Fibroblast of upper back skin (primary cell): ENCODE measurements at places on chromosomes 11 and 22.

GRCh38 chr11:133906746-133907145 lies 50.0 kb downstream of the IGSF9B start:
- DNase-seq = no peak

- peak; percentile 97 for DNase-seq
These were observed 78.5 kb downstream of the TRAF6 start for GRCh38 chr11:36431429-36432092.

DNA sequence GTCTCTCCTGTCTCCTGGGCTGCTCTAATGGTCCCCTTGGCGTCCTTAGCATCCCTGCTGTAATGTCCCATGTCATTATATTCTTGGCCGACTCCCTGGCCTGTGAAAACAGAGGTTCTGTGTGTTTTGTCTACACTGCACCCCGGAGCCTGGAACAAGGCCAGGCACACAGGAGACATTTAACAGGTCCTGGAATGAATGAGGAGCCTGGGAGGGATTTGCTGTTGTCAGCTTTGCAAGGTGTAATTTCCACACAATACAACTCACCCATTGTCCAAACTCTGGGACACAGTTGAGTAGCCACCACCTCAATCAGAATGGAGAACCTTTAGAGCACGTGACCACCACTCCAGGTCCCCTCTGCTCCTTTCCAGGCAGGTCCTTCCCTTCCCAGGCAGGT lies 14.9 kb upstream of the PDGFB start:
- DNase-seq = no peak

- DNase-seq = no peak
These were observed 58.0 kb upstream of the MTNR1B start for GRCh38 chr11:92911478-92911877.

GRCh38 chr22:50157709-50158375 lies 12.7 kb upstream of the PANX2 start:
- no peak for DNase-seq

DNA sequence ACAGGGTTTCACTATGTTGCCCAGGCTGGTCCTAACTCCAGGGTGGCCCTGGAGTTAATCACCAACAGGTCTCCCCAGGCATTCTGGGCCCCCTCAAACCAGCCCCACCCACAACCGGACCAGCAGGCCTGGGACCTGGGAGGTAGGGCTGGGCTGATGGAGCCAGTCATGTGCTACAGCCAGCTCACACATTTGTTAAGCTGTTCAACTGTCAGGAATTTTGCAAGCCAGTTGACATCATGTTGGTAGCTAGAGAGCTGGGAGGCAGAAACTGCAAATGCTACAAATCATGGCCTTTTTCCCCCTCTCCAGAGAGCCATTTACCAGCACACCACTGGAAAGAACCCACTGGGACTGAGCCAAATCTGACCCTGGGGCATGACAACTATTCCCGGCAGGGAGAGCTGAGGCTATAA lies 6.8 kb downstream of the ARHGAP1 start:
- DNase-seq = peak; percentile 57

DNA sequence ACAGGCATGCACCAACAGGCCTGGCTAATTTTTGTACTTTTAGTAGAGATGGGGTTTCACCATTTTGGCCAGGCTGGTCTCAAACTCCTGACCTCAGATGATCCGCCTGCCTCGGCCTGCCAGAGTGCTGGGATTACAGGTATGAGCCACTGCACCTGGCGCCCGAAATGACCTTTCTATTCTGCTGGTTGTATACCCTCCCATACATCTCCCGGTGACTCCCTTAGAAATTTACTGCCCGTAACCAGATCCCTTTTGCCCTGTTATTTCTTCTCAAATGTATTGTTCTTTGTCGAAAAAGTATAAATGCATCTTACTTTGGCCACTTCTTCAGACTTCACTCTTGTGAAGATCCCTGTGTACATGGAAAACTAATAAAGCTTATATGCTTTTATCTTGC lies 22.0 kb downstream of the MCHR1 start:
- no peak for DNase-seq

DNA sequence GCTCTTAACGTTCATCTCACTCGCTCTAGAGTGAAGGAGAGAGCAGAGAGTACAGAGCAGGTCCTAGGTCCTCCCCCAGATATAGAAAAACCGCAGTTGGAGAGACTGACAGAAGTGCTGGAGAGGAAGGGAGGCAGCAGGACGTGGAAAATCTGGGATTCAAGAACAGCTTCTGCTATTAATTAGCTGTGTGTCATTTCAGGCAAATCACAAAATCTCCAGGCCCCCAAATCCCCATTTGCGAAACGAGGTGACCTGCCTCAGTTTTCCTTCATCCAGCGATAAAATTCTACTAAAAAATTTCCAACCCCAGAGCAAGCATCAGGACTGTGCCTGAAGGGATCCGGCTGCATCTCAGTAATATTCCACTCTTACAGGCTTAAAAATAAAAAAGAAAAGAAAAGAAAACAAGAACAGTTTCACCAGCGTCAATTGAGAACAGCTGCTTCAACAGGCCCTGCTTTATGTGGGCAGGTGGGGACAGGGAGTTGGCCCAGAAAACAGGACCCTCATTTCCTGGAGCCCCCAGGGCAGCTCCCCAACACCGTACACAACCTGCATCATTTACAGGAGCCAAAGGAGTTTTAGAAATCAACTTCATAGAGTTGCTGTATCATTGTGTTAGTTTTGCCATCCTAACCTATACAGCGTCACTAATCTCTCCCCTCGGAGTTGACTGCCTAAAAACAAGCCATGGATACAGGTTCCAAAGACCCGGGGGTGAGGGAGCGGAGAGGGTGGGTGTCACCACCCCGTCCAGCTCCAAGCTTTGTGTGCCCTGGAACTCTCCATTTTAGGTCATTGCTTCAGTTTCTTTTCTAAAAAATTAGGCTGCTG lies 2.3 kb upstream of the MALAT1 start:
- DNase-seq = peak; percentile 69

DNA sequence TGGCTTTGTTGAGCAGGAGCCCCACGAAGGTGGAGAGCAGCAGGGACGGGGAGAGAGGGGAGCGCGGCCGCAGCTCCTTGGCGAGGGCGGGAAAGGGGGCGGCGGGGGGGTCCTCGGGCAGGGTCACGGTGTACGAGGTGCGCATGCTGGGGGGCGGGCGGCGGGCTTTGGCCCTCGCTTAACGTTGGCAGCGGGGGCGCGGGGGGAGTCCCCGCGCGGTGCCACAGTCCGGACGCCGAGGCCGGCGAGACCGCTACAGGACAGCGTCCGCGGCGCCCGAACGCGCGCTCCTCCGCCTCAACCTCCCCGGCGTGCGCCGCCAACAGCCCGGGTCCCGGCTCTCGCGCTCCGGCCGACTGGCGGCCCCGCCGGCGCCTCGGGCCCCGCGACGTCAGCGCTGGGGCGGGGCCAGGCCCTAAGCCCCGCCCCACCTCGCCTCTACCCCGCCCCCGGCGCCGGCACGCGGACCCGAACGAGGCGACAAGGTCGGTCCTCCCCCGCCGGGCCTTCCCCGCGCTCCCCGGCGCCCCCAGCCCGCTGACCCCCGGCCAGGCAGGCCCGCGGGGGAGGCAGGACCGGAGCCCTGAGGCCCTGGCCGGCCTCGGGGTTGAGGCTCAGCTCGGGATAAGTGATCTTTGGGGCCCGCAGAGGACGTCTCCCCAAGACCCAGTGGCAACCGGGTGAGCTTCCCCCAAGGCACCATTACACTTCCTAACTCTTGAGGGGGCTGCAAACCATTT lies 17.5 kb downstream of the USP2 start:
- DNase-seq = peak; percentile 31

DNA sequence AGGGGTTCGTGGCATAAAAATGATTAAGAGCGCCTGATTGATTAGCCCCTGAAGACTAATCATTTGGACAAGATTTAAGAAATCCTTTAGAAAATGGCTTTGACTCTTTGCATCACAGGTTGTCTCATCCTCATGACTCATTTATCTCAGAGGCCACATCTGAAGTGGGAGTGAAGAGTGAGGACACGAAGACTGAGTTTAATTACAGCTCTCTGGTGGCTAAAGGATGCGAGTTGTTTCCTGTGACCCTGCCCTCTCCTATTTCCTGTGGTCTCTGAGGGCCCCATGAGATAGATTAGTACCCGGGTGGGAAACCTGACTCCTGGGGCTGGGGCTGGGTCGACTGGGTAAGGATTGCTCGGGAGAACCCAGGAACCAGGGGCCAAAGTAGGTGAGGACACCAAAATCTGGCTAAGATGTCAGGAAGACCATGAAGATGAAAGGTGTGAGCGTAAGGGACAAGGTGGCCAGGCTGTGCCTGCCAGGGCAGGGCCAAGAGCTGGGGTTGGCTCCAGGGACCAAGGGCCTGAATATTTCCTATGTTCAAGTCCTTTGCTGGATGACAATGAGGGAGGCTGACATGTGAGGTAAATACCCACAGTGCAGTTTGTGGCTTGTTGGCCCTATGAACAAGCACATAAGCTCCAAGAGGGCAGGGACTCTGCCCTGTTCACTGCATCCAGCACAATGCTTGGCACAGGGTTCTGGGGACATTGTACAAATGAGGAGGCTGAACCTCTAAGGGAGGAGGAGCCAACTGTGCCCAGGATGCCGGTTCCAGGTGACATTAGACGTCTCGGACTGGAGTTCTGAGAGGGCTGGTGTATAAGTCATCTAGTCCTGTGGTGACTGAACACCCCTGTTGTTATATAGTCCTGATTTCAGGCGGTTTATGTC lies 3.6 kb downstream of the OTOG start:
- no peak for DNase-seq

DNA sequence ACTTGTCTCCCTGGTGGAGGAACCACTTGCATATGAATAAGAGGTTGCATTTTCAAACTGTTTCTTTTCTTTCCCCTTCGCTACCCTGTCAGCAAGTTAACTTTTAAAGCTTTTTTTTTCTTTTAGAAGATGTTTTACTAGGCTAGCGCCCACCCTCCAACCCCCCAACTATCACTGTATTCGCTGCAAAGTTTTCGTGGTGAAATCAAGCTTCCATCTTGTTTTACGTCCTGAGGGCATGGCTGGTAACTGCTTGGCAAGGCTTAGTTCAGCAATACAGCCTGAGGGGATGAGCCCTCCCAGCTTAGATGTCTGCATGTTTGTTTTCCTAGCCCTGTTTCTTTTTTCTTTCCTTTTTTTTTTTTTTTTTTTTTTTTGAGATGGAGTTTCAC lies 1359.3 kb downstream of the LRRC4C start:
- DNase-seq = no peak

GRCh38 chr22:46111645-46112306 lies 38.5 kb upstream of the PPARA start:
- DNase-seq = no peak

DNA sequence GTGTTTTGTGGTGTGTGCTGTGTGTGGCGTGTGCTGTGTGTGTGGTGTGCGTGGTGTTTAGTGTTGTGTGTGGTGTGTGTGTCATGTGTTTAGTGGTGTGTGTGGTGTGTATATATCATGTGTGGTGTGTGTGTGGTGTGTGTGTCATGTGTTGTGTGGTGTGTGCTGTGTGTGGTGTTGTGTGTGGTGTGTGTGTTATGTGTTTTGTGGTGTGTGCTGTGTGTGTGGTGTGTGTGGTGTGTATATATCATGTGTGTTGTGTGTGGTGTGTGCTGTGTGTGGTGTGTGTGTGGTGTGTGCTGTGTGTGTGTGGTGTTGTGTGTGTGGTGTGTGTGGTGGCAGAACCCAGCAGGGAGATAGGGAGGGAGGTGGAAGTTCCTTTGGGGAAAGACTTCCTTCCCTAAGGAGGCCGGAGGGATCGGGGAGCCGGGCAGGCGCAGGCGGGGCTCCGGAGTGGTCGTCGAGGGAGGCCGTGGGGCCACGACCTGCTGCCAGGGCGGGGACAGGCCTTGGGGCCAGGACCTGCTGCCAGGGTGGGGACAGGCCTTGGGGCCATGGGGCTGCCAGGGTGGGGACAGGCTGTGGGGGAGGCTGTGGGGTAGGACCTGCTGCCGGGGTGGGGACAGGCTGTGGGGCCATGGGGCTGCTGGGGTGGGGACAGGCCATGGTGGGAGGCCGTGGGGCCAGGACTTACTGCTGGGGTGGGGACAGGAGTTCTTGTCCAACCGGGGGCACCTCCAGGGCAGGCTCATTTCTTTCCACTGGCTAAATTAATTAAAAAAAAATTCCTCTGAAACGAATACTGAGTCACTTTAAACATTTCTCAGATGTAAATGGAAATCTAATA lies 15.2 kb downstream of the PIM3 start:
- no peak for DNase-seq

- peak; percentile 1 for DNase-seq
These were observed 58.2 kb downstream of the SERGEF start for GRCh38 chr11:17954395-17955252.

- DNase-seq = no peak
These were observed 39.3 kb upstream of the ZC3H12C start for GRCh38 chr11:110053848-110054414.
